ENCODE measurements at places on chromosomes 4 and X.

GRCh38 chr4:93532234-93532633, 296.3 kb upstream of the ATOH1 start:
- no peak for DNase-seq

DNA sequence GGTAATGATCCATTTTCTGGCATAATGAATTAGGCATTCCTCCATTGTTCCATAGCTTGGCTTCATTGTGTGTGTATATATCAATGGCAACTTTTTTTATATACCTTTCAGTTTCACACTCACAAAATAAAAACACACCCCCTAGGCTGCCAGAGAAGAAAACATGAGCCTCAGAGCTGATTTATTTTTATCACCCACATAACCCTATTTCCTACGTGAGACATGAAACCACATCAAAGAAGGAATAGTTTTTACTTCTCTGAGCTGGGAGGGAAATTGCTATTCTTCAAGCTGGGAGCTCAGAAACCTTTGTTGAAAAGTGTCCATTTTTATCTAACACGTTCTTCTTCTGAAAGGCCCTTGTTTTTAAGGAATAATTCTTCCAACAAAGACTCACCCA, 126.7 kb upstream of the RAI2 start:
- DNase-seq = no peak

DNA sequence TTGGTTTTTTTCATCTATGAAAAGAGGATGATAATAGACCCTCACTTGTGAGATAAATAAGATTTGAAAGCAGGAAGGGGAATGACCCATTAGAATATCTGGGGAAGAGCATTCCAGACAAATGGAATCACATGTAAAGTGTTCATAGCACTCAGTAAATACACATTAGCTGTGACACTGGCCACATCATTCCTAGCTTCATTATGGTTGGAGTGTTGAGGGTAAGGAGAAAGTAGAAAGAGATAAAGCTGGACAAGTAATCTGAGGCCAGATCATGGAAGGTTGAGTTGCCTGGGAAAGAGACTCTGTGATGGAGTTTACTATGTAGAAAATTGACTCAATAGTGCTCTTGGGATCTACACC, 6.9 kb upstream of the PGRMC1 start:
- DNase-seq = no peak

DNA sequence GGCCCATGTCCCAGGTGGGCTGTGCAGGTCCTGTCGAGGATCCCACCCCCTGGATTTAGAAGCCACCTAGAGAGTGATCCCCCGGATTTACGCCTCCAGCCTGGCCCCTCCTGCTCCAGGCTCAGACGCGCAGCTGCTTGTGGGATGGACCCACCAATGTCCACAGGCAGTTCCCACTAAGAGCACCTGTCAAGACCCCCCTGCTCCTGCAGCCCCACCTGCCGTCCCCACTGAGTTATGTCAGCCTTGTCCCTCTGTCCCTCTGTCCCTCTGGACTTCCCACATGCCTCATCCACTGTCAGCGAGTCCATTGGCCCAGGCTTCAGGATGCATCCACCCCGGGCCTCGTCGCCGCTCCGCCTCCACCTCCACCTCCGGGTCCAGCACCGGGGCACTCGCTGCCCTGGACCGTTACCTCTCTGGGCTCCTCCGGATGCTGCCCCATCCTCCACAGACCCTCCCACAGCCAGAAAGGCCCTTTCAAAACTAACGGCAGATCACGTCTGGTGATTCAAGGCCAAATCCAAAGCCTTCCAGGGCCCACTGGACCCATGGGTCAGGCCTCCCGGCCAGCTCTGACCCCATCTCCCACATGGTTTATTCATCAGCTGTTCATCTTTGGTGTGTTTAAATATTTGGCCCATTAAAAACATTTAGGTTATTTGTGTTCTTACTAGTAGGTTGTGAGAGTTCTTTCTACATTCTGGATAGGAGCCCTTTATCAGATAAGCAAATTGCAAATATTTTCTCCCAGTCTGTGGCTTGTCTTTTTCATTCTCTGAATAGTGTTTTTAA, 28.3 kb downstream of the HTRA3 start:
- DNase-seq = no peak

- no peak for DNase-seq
Measured at GRCh38 chr4:88690355-88690754, 7.3 kb downstream of the NAP1L5 start.
